ENCODE measurements at places on chromosomes 16 and 17. TPM values are rescaled to one million over a fixed set of nuclear protein-coding genes. Genes with fewer than 3 reads are reported as not detected.

GRCh38 chr16:86492961-86493629 is 17.2 kb upstream of the FOXF1 start:
- DNase-seq: no peak

DNA sequence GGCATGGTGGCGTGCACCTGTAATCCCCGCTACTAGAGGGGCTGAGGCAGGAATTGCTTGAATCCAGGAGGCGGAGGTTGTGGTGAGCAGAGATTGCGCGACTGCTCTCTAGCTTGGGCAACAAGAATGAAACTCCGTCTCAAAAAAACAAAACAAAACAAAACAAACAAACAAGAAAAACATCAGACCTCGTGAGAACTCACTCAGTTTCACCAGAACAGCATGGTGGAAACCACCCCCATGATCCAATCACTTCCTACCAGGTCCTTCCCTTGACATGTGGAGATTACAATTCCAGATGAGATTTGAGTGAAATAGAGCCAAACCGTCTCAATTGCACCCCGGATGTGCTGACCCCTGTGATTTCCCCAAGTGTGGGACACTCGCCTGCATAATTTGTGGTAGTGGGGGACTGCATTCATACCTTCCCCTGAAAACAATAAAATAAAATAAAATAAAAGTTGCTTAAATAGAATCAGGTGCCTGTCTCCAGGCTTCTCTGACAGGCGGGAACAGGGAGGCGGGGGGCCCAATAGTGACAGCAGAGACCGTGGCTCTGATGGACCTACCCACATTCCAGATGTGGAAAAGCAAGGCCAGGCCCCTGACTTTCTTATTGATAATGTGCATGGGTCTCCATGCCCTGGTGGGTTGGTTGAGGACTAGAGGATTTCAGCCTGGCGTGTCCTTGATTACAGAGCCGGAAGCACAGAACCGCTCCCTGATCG is 13.1 kb downstream of the ZSCAN10 start:
- DNase-seq: no peak

DNA sequence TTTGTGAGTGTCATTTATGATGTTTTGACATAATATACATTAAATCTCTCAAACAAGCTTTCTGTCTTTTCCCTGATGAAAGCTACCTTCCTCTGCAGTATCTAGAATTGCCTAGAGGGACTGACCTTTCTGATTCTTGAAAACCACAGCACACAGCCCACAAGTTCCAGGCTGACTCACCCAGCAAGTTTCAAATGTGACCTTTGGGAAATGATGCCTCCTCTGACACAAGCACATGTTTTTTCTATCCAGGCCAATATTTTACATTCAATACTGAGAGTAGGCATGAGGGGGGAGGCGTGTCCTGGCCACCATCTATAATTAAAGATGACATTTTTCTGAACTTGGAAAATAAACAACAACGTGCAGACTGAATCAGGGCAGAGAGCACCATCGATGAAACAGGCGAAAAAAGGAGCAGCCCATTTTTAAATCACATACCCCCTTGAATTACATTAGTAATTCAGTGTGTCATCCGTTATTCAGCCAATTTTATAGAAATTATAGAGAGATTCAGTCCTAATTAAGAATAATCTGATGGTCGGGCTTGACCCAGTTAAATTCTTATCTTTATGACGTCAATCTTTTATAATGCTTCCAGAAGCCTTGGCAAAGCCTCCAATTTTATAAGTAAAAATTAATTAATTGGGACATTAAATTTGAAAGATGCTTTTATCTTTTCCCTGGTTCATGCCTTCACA is 292.6 kb upstream of the CDH11 start:
- DNase-seq: no peak

GRCh38 chr17:57236686-57237299 is 19.5 kb upstream of the MSI2 start:
- no peak for DNase-seq

GRCh38 chr16:89031715-89032659 is 55.0 kb upstream of the CBFA2T3 start:
- DNase-seq: no peak

- DNase-seq: no peak
Measured at GRCh38 chr17:60345233-60345632, 46.7 kb downstream of the USP32 start.

- no peak for DNase-seq
Measured at GRCh38 chr16:56422896-56423441, 2.4 kb downstream of the AMFR start.

- no peak for DNase-seq
Measured at GRCh38 chr16:15573274-15573895, 69.6 kb downstream of the MARF1 start.

DNA sequence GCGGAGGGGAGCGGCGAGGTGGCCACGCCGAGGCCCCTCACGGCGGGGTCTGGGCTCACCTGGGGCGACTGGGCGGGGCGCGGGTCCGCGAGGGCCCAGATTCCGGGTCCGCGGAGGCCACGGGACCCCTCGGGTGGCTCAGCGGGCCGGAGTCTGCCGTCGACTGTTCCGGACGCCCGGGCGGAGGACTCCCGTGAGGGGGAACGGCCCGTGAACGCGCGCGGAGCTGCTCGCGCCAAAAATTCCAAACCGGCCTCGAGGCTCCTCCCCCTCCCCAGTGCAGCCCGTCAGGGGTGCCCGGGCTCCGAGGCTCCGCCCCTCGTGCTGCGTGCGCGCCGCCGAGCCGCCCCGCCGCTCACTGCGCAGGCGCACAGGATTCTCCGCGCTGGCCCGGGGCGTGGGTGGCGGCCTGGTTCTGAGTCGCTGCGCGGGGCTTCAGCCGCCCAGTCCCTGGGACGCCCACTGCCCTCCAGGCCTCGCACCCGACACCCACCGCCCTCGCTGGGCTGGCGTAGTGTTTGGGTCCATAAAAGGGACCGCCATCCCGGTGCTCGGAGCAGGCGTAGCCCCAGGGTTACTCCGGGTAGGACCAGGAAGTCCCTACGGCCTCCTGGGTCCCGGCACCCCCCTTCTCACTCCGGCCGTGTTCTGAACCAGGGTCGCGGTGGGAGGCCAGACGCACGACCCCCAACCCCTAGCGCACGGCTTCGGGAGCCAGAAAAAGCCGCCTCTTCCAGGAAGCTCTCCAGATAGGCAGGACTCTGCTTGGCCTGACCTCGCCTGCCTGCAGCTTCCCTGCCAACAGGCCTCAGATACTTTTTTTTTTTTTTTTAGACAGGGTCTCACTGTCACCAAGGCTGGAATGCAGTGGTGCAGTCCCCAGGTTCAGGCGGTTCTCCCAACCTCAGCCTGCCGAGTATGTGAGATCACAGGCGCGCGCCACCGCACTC is at the start of gene PKMYT1:
Gene PKMYT1, minus strand, starts transcription at position 220 of the 950 bp plus-strand sequence. CDS start 789 bp downstream, outside the sequence.
- DNase-seq: peak; percentile 74

DNA sequence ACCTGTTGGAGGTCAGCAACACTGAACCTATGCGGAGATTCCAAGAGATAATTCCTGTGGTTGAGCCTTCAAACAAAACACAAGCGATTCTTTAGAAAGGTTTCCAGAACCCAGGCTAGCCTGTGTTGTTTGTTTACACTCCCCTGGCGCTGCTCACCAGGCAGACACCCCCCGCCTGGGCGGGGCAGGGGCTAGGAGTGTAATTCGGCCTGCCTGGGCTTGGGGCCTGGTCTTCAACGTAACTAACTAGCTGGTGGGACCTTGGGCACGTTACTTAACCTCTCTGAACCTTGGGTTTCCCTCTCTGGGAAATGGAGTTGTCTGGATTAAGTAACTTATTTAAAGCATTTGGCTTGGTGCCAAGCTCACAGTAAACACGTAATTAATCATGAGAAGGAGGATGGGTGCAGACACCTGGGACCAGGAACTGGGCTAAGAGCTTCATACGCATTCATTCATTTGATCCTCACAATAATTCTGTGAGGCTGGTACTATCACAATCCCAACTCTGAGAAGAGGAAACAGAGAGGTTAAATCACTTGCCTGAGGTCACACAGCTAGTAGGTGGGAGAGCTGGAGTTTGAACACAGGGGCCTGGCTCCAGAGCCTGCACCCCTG is 7.6 kb upstream of the ARHGAP27 start:
- DNase-seq: no peak

GRCh38 chr17:46818316-46818928 is at the start of gene WNT3:
TSS of gene WNT3 (minus strand) at chr17:46818692. CDS start at chr17:46818597, 95 bp downstream.
- no peak for DNase-seq

DNA sequence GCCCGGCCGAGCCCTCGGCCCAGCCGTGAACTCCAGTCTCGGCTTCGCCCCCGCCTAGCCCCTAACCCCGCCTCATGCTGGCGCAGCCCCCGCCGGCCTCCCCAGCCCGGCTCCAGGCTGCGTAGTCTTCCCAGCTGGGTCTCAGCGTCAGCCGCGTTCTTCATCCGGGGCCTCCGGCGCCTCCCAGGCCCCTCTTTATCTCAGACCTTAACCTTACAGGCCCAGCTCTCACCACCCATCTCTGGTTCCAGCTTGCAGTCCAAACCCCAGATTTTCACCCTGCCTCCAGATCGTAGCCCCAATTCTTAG is at the start of gene PROCA1:
Gene PROCA1, minus strand, starts transcription at position 166 of the 309 bp plus-strand sequence. CDS start 228 bp downstream, outside the sequence.
- no peak for DNase-seq

DNA sequence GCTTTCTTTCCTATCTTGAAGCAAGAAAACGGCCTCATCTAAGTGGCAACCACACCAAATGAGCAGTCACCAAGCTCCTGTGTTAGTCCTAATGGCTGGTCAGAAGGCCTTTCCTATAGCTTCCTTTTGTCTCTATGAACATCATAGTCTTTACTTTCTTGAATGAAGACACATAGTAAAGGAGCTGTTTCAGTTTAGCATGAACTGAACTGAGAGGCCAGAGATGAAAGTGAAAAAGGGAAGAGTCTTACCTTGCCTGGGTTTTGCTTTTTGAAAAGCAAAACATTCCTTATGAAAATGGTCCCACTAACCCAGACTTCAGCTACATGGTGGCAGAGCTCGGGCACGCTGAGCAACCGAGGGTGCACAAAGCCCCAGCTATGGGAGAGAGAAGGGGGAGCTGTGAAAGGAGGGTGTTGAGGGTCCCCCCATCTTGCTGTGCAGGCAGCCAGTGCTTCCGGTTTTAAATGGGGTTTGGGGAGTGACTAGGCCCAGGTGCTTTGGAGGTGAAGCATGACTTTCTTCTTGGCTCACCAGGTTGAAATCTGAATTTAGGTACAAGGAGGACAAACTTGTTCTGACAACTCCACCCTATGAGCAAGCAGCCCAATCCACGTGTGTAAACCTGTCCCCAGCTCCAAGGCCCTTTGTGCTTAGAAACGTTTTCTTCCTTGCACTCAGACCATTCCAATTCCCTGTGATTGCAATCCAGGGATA is 9.1 kb upstream of the PSMC3IP start:
- DNase-seq: no peak

DNA sequence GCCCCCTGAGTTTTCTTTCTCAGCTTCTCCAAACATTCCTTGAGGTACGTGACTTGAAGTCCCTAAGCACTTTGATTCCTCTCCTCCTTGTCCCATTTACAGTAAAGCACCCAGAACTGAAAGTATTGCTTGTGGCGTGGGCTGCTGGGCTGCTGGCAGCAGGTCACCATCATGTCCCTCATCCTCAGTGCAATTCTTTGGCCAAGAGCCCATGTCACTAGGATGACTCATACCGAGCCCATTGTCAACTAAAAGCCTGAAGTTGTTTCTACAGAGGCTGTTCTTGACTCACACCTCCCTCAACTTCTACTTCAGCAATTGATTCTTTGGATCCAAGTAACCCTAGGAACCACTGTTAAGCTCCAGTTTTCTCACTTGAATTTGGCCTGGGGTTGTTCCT is 54.3 kb downstream of the KPNA2 start:
- DNase-seq: no peak

- no peak for DNase-seq
Measured at GRCh38 chr16:84514295-84514873, 9.9 kb upstream of the MEAK7 start.

- no peak for DNase-seq
Measured at GRCh38 chr17:71276079-71276478, 844.7 kb upstream of the SOX9 start.

- no peak for DNase-seq
Measured at GRCh38 chr16:69804297-69804696, 42.2 kb downstream of the WWP2 start.

DNA sequence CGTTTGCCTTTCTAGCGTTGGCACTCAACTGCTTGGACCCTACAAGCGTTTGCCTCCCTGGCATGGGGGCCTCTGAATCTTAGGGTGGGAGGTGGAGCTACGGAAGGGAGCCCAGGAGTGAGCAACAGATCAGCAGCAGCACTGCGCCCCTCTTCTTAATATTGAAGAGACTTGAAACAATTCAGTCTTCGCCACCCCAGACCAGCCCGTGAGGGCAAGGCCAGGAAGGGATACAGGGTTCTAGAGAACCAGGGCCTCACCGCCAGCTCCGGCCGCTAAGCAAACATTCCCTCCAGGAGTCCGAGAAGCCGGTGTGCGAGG is 1.5 kb upstream of the GPRC5C start:
- DNase-seq: no peak

- DNase-seq: no peak
Measured at GRCh38 chr16:78715106-78715505, 615.7 kb downstream of the WWOX start.

DNA sequence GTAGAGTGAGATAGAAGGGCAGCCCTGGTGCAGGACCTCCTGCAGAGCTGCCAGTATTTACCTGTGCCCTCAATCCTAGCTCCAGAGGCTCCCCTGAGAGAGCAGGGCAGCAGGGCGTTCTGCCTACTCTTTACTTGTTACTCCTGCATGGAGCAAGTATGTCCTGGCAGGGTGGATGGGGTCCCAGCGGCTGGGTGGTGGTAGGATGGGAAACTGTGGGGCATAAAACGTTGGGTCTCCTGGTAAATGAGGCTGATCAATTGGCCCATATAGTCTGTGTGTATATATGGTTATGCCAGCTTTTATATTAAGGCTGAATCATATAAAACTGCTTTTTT is 192.0 kb downstream of the NTN1 start:
- no peak for DNase-seq

- DNase-seq: no peak
Measured at GRCh38 chr17:57819285-57819684, 30.6 kb downstream of the MRPS23 start.

DNA sequence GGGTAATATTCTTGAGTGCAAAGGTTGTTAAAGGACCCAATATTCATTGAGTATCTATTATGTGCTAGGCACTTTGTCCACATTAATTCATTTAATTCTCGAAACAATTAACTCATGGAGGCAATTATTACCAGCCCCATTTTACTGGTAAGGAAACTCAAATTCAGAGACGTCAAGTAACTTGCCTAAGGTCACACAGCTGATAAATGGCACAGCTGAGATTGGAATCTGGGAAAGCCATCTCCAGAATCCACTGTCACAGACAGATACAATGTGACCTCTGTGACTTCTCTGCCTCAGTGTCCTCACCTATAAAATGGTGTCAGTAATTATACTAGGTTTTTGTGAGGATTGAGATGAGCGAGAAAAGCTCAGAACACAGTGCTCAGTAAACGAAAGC is 320.8 kb upstream of the ZFHX3 start:
- no peak for DNase-seq

GRCh38 chr16:50718761-50719400 is 23.0 kb upstream of the CYLD start:
- no peak for DNase-seq

Gene PRMT7
- polyA plus RNA-seq: 51.7 TPM

Gene NTN1
- 5.2 TPM for polyA plus RNA-seq

Gene NPIPA5
- 41.3 TPM for polyA plus RNA-seq

Gene SLC5A2
- 62.8 TPM for polyA plus RNA-seq

Gene P2RX1
- 2.0 TPM for polyA plus RNA-seq

Gene INCA1
- polyA plus RNA-seq: 9.3 TPM

Gene CHD9
- polyA plus RNA-seq: 62.6 TPM

Gene ZFPM1
- 2.7 TPM for polyA plus RNA-seq

Gene TMC7
- polyA plus RNA-seq: 2.4 TPM

Gene ZPBP2
- polyA plus RNA-seq: not detected

Gene CCDC144A
- 0.46 TPM for polyA plus RNA-seq

Gene TRIM25
- polyA plus RNA-seq: 28.8 TPM

Measured in left renal pelvis (tissue), 4 donors.